ENCODE measurements at places on chromosomes 3 and 15.

GRCh38 chr3:101235048-101235447 is 85.3 kb downstream of the IMPG2 start:
- no peak for DNase-seq

GRCh38 chr15:59197454-59197853 is 9.2 kb upstream of the LDHAL6B start:
- no peak for DNase-seq

DNA sequence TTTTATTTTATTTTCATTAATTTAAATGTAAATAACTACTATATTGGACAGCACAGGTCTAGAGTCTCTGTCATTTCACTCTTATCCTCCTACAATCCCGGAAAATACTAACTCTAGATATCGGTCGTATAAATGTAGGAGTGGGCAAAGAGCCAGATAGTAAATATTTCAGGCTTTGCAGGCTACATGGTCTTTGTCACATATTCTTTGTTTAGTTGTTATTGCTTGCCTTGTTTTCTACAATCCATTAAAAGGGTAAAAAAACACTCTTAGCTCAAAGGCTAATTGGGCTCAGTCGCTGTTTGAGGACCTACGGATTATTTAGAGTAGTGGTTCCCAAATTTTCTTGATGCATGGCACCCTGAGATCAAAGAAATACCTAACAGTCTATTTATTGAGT is 1.7 kb downstream of the KNL1 start:
- no peak for DNase-seq

DNA sequence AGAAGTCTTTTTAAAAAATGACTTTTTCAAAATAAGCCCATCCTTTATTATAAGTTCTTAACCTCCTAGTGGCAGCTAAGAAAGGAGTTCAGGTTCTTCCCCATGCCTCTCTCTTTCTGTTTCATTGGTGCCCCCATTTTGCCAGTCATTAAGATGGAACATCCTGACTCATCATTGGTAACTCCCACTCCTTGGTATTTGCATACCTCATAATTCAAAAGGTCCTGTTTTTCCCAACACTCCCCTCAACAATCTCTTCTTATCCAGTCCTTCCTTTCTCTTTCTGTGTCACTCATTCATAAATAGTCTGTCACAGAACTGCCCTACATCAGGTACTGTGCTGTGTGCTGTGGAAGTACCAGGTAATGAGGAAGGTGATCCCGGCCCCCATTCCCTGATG is 394.0 kb downstream of the FOXP1 start:
- DNase-seq: no peak

- no peak for DNase-seq
These were observed 205.9 kb downstream of the MBNL1 start for GRCh38 chr3:152474585-152474984.

GRCh38 chr3:67018105-67018788 is 20.1 kb downstream of the KBTBD8 start:
- DNase-seq: no peak

DNA sequence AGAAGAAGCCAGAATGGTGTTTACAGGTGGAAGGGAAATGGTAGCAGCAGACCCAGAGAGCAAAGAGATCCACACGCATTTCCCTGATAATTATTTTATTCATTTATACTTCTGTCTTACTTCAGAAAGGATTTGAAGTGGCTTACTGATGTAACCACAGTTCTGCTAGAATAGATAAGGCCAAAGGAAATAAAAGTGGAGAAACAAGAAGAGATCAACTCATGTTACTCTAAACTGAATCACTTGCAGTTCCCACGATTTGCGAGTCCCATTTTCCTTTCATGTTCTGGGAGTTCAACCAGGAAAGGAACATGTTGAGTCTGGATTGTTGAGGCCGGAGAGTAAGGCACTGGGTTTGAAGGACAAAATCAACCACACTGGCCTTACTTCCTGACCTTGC is 151.8 kb downstream of the MYRIP start:
- no peak for DNase-seq

DNA sequence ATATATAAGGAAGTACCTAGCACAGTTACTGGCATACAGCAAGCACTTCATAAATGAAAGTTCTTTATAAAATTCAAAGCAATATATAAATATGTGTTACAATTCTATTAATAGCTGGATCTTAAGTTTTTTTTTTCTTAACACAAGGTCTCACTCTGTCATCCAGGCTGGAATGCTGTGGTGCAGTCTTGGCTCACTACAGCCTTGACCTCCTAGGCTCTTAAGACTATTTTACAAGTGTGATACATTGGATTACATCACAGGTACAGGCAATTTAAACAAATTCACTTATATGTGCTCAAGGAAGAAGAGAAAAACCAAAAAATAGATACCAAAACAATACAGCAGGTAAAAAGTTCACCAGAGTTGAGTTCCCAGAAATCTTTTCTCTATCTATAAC is 60.6 kb downstream of the ZNF280D start:
- no peak for DNase-seq

- DNase-seq: no peak
These were observed at the start of gene CLSTN2 for GRCh38 chr3:139935016-139935865. Gene CLSTN2 (plus strand): TSS chr3:139935185.

DNA sequence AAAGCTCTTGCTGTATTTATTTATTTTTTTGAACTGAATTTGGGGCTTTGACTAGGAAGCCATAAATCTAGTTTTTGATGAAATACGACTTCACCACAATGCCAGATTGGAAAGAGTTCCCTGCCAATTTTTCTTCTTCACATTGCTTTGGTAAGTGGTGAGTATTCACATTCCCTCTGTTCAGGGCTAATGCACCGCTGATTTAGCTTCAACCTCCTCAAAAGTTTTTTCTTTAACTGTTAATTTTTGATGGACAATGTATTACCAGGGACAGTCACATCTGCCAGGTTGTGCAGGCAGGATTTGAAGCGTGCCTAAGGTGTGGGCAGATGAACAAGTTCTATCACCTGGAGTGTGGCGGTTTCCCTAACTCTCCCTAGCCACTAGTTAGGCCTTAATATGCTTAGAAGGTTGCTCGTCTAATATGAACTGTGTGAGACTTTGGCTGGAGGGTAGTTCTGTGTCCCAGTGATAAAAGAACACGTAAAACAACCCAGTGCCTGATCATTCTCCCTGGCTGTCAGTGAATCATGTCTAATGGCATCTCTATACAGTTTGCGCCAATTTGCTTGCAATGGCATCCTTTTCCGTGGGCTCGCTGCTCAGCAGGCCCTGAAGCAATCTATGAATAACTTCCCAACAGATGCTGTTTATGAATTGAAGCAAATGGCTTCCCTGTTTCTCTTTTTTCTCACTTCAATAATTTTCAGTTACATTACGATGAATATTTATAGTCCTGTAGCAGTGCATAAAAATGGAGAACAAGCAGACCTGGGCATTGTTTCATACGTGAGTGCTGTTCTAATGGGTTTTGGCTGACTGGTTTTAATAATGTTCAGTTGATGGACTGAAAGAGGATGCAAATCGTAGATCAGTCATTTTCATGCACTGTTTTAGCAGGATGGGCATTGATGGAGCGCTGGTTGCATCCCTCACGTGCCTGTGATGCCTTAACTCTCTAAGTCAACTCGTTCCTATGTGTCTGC is 243.2 kb upstream of the SUCLG2 start:
- no peak for DNase-seq

GRCh38 chr3:50136714-50137405 is 18.3 kb upstream of the SEMA3F start:
- DNase-seq: no peak

- no peak for DNase-seq
These were observed 106.7 kb upstream of the TNIK start for GRCh38 chr3:171566803-171567422.

- DNase-seq: no peak
These were observed 66.4 kb downstream of the PTPRG start for GRCh38 chr3:61627768-61628185.

DNA sequence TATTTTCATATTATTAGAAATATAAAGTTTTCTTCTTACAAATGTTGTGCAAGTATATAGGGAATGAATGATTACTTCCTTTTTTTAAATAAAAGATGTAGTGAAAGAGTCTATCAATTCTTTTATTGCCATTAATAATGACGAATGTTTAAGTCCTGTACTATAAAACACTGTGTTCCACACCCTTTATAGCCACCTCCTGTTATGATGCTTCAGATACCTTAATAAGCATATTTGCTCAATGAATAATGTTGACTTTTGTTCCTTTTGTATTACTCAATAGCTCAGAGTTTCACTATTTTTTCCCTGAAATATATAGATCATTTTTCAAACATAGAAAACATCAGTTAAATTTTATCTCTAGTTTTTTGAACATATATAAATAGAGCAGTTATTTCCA is 378.2 kb upstream of the THBS1 start:
- no peak for DNase-seq

DNA sequence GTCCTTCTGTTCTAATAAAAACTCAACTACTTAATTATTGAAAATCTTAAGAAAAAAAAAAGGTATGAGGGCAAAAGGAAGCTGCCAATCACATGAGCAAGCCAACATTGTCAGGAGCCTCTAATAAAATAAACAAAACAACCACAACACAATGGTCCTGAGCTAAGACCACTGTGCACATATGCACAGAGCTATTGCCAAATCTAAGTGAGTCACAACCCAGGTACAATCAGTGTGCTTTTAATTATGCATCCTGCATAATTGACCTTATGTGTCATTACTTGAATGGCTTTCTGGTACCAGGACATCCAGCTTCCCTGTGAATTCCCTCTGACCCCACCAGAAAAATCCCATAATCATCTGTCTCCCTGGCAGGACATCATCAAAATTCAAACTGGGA is 639.8 kb downstream of the MAGI1 start:
- no peak for DNase-seq

- no peak for DNase-seq
These were observed 37.6 kb downstream of the GBE1 start for GRCh38 chr3:81723732-81724313.

DNA sequence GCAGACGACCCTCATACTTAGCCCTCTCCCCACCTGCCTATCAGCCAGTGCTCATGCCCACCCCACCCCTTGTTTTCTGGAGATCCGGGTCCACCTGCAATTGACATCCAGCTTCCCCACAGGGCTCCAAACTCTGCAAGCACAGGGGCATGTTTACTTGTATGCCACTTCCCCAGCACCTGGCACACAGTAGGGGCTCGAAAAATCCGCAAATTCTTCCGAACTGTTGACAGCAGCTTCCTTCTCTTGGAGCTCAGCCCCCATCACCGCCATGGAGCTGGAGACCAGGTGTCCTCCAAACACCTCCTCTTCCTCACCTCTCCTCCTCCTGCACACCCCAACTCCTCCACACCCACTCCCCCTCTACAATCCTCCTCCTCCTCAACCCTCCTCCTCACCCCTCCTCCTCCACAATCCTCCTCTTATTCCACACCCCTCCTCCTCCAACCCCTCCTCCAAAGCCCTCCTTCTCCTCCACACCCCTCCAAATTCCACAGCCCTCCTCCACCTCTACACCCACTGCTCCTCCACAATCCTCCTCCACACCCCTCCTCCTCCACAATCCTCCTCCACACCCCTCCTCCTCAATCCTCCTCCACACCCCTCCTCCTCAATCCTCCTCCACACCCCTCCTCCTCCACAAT is 70.4 kb upstream of the BLM start:
- DNase-seq: no peak

DNA sequence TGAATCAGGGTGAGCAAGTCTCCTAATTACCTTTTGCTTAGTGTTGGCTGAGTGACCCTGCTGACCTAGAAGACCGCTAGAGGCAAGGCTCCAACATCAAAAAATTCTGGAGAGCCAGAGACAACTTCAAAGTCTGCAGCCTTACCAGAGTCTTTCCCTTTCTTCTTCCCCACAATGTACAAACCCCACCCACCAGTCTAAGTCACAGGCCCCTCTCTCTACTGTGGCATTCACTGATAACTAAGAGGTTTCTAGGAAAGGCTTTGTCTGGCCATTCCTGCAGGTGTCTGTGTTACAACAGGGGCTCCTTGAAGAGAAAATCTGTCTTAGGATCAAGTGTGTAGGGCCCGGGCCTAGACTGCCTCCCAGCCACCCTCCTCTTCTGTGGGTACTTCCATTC is 525 bp downstream of the MYH15 start:
- DNase-seq: no peak

All from activated T-cell treated with anti-CD3 and anti-CD28 coated beads for 1 hour (primary cell).